Choroid plexus epithelial cell (primary cell): ENCODE measurements at places on chromosomes 4 and X.
A peak's percentile ranks its signal among the peaks of the same experiment; 100 is the strongest.

DNA sequence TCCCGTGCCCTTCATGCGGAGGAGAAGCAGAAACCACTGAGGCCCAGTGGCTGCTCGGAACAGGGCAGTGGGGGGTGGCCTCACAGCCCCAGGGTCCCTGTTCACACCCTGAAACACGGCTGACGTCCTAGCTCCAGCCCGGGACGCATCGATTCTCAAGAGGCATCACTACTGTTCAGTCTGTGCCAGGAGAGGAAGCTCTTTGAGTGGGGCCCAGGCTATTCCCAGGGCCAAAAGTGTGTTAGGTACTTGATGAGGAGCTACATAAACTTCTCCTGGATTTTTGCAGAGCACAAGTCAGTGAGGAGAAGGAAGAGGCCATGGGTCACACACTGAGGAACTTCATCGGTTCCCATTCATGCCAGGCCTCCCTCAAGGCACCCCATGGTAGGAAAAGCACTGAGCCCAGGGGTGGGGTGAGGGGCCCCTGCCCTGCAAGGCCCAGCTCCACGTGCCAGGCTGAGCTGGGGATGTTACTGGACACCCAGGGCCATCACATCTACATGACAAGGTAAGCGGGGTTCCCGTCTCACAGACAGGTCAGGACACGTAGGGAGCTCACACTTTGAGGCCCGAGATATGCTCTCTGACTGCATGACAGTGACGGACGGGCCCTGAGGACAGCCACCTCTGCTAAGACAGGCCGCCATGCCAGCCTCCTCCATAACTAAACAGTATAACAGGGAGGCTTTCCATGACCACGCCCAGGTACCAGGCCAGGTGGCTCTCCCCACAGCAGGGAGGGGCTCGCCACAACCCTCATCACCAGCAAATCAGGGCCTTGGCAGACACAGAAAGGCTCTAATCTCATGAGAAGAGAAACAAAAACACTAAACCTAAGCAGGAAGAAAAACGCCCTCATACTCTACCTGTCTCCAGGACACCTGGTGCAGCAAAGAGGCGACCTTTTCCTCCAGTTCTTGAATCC is 12.4 kb downstream of the TNIP2 start:
- no peak for DNase-seq

DNA sequence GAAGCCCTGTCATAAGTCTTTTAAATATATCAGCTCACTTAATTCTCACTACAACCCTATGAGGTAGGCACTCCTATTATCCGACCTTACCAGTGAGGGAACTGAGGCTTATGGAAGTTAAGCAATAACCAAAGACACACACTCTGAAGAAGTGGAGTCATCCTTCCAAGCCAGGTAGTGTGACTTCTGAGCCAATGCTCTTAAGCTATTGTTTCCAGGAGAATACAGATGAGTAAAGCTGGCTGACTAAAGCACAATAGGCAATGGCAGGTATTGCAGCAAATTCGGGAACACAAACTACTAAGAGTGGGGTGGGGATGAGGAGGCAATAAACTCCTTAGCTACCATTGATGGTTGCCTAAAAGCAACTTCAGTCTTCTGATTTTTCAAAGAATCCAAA is 81.8 kb upstream of the KIT start:
- DNase-seq, result no peak

- DNase-seq, result no peak
Observed at GRCh38 chr4:69214716-69215115, at the start of gene UGT2B11. Gene UGT2B11 (minus strand): TSS chr4:69214748. CDS start chr4:69214722, 26 bp downstream.

DNA sequence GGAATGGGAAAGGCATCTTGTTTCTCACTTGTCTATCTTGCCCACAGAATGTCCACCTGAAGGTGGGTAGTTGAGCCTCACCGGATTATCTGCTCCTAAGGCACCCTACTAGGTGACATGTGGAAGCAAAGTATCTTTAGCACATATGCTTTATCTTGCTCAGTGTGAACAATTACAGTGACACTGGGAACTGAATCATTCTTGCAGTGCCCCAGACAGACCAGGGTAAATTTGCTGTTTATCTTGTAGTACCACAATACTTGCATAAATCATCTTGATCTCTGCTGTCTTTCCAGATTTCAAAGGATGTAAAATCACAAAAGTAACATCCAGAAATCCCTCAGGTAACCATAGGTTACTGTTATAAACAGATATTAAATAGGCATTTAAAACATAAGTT is 930.0 kb upstream of the INTU start:
- DNase-seq, result no peak

GRCh38 chr4:86841309-86841708 is 7.9 kb downstream of the SLC10A6 start:
- DNase-seq, result no peak

GRCh38 chrX:131970347-131970746 is 52.8 kb upstream of the STK26 start:
- DNase-seq, result no peak

GRCh38 chrX:46687619-46688018 is 71.3 kb downstream of the SLC9A7 start:
- DNase-seq, result peak; percentile 36

DNA sequence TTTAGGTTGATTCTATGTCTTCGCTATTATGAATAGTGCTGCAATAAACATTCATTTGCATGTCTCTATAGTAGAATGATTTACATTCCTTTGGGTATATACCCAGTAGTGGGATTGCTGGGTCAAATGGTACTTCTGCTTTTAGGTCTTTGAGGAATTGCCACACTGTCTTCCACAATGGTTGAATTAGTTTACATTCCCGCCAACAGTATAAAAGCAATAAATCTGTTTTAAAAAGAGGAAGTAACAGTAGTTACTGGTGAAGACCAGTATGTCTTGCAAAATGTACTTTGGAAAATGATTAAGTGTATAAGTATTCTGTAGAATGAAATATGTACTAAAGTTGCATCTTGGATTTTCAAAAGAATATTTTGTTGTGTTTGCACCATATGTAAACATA is 77.3 kb downstream of the SHROOM4 start:
- DNase-seq, result no peak

GRCh38 chr4:101031971-101032370 is 315.4 kb downstream of the PPP3CA start:
- DNase-seq, result no peak

GRCh38 chr4:177250056-177250696 is 59.5 kb upstream of the NEIL3 start:
- DNase-seq, result peak; percentile 79

GRCh38 chr4:166324321-166324720 is 451.3 kb downstream of the TLL1 start:
- peak; percentile 54 for DNase-seq

DNA sequence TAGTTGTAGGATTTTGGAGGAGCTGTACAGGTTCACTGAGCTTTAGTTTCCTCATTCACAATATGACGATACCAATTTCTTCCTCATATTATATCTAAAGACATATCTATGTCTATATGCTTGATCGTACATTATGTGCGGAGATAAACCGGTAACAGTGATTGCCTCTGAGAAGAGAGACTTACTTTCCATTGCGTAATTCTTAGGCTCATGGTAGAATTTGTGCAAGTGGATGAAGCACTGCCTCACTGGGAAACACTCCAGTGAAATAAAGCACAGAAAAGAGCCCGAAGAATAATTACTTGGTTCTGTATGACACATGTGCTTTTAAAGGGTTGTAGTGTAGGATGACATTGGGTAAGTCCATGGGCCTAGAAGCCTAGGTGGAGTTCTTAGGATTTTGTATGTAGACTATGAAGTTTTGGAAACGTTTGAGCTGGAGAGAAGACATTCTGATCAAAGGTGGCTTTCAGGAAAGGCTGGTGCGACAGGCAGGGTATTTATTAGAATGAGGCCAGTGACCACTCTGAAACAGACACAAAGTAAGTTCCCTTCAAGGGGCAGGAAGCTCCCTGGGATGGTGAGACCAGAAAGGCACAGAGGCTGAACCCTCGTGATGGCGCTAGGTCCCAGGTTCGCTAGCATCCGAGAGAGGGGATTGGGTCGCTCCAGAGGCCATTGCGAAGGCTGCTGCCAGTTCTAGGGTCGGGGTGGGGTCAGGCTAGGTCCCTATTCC is 649 bp upstream of the VBP1 start:
- DNase-seq, result peak; percentile 2

DNA sequence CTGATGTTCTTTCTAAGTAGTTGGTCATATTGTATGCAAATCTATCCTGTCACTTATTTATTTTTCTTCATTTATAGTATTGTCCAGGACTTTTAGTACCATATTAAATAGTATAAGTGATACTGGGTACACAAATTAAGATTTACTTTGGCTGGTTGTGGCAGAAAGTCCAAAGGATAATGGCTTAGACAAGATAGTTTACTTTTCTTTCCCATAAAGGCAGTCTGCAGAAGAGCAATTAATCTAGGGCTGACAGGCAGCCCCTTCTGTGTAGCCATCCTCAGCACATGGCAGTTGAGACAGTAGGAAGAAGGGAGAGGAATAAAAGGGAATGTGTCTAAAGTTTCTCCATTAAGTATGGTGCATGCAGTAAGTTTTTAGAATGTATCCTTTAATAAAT is 6.4 kb downstream of the RBM10 start:
- DNase-seq, result no peak

- no peak for DNase-seq
Observed at GRCh38 chr4:90606781-90607180, 479.6 kb downstream of the CCSER1 start.

DNA sequence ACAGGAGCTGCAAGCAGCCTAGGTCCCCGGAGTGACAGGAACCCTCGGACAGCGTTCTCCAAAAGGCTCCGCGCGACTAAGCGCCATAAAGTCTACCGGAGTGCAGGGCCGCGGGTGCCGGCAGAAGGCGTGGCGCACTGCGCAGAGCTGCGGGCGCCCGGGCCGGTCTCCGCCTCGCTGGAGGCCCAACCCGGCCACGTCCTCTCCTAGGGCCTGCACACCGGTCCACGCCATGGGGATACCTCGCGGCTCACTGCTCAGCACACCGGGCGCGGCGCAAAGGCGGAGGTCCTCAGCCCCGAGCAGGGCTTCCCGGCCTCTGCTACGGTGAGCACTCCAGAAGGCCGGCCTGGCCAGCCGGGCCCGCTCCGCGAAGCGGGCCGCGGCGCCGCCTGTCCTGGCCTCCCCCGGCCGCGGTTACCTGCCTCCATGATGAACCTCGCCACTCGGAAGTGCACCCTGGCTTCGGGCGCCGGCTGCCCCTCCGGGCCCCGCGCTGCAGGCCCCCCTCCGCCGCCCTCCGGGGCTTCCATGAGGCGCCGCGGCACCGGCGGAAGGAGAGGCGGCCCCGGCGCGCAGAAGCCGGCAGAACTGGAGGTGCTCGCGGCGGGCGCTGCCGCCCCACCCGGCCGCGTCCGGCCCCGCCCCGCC is at the start of gene CCNQ:
Gene CCNQ, minus strand, starts transcription at position 599 of the 651 bp plus-strand sequence. Its CDS starts 66 bp downstream, at position 533.
- peak; percentile 33 for DNase-seq

- peak; percentile 14 for DNase-seq
Observed at GRCh38 chr4:60884587-60884986, 315.5 kb upstream of the ADGRL3 start.

- peak; percentile 9 for DNase-seq
Observed at GRCh38 chr4:136302566-136302965, 1229.7 kb downstream of the PCDH18 start.

GRCh38 chrX:134948333-134949241 is 42.2 kb upstream of the SMIM10 start:
- DNase-seq, result peak; percentile 89

DNA sequence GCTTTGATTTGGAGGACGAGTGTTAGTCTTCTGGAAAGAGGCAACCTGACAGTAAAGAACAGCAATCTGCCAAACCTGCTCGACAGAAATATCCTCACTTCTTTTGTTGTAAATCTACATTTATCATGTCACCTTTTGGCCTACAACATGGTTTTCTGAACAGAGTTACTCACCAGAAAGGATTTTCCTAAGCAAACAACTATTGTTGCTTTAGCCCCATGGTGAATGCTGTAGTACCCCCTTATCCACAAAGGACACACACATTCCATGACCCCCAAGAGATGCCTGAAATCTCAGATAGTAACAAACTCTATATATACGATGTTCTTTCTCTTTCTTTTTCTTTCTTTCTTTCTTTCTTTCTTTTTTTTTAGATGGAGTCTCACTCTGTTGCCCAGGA is 42.7 kb downstream of the TMEM150C start:
- DNase-seq, result peak; percentile 57

GRCh38 chr4:16572161-16572560 is 326.3 kb downstream of the LDB2 start:
- DNase-seq, result no peak

DNA sequence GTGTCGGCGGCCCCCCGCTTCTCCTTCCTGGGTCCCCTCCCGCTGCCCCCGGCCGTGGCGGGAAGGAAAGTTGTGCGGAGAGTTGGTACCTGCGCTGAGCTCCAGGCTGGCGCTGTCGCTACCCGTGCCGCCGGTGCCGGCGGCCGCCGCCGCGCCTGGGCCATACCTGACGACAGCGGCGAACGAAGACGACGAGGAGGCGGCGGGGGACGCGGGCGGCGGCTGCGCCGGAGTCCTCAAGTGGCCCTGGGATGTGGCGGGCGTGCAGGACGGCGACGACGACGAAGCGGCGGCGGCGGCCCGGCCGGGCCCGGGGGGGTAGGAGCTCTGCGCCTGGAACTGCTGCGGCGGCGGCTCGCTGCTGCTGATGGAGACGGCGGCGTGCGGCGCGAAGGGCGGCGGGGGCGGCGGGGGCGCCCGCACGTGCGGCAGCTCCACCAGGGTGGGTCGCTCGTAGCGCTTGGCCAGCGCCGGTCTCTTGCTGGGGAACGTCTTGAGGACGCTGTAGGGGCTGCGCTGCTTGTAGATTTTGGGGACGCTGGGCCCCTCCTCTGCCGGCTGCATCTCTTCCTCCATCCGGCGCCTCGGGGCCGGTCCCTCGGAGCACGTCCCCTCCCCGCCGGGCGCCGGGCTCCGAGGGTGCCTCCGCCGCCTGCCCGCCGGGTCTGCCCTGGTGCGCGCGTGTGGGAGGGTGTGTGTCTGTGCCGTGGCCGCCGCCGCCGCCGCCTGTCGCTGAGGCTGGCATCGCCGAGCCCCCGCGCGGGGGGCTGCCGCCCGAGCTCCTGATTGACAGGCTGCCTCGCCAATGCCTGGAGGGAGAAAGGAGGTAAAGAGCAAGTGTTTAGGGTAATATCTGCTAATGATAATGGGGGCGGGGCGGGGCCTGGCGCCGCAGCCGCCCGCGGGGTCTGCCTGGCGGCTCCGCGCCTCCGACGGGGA is 618 bp downstream of the BEND4 start:
- DNase-seq, result no peak

DNA sequence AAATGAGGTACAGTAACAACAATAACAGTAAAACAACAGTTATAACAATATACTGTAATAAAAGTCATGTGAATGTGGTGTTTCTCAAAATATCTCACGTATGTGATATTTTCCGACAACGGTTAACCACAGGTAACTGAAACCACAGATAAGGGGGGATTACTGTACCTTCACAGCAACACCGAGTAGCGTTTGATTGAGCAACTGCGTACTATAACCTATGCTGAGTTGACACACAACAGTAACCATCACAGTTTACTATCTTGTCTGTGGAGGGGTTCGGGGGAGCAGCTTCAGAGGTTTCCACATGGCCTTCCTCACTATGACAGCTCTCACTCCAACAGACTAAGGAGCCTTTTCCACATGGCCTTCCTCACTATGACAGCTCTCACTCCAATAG is 13.4 kb downstream of the RBMX2 start:
- DNase-seq, result no peak

- DNase-seq, result no peak
Observed at GRCh38 chr4:54006755-54007154, 57.6 kb downstream of the CHIC2 start.
